Panc1 (cell line): ENCODE measurements at places on chromosomes 2 and 18. TPM values are rescaled to one million over a fixed set of nuclear protein-coding genes. Genes with fewer than 3 reads are reported as not detected.

The SPR gene
- 75.4 TPM for total RNA-seq

The COL4A4 gene
- total RNA-seq = 0.13 TPM

DNA sequence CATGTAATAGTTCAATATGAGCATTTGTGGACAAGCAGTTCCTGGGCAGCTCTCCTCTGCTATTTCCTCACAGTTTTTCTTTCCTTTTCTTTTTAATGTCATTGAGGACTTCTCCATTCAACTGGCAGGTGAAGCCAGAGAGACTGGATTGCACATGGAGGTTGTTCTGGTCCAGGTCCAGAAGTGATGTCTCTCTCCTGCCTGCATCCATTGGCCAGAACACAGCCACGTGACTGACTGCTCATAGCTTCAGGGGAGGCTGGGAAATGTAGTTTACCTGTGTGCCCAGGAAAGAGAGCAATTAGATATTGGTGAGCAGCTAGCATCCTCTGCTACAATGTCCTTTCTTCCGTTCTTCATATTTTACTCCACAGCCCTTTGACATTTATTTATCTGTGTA lies 20.2 kb upstream of the ADAM23 start:
- DNase-seq = no peak

The SLC30A3 gene
- total RNA-seq = 0.59 TPM

GRCh38 chr2:77228391-77228790 lies 293.8 kb downstream of the LRRTM4 start:
- no peak for DNase-seq

The CLEC4F gene
- not detected for total RNA-seq

DNA sequence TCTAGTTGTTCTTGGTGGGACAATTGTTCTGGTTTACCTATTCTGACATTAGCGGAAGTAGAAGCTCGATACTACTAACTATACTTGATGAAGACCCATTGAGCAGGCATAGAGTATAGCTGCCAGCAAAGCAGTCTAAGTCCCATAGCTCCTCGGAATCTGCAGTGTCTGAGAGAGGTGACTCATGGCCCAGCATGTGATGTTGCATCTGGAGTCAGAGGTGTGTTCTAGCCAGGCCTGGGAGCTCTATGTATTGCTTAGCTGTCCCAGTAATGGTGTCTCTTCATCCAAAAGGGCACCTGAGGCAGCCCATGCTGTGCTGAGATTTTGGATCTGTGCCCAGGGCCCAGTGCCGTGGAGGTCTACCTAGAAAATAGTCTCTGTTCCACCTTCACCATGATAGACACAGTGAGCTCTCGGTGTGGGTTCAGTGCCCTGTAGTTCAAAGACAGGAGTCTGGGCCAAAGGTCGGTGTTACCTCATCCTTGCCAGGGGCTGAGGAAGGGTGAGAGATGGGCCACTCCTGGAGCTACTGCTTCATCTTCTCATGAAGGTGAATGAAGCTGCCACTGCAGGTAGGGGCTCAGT lies 47.3 kb downstream of the MEX3C start:
- no peak for DNase-seq

The ATG16L1 gene
- 52.3 TPM for total RNA-seq

The RETSAT gene
- total RNA-seq = 50.9 TPM

The DSC1 gene
- not detected for total RNA-seq
